ENCODE measurements at places on chromosomes 5 and 9.

DNA sequence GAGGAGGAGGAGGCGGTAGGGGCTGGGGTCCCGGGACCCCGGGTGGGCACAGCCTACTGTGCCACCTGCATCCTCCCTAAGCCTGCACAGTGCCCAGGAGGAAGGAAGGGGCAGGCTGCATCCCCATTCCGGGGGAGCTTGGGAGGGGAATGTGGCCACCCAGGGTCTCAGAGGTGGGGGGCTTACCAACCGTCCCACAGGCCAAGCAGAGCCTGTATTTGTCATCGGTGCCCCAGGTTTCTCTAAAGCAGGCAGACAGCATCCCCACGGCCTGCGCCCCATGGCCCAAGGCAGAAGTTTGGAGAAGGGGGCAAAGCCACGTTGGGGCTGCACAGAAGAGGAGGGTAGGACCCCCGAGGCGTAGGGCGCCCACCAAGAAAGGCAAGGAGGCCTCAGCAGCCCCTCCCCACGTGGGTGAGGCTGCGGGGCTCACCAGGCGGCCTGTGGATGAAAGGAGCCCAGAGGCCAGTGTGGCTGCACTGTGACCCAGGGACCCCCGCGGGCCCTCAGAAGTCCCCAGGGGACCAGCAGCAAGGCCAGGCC is 507 bp upstream of the GPSM1 start:
- DNase-seq, result no peak

- DNase-seq, result no peak
These were observed 471.3 kb downstream of the LRRC70 start for GRCh38 chr5:63049935-63050334.

GRCh38 chr9:14403081-14403480 is 89.1 kb upstream of the NFIB start:
- no peak for DNase-seq

DNA sequence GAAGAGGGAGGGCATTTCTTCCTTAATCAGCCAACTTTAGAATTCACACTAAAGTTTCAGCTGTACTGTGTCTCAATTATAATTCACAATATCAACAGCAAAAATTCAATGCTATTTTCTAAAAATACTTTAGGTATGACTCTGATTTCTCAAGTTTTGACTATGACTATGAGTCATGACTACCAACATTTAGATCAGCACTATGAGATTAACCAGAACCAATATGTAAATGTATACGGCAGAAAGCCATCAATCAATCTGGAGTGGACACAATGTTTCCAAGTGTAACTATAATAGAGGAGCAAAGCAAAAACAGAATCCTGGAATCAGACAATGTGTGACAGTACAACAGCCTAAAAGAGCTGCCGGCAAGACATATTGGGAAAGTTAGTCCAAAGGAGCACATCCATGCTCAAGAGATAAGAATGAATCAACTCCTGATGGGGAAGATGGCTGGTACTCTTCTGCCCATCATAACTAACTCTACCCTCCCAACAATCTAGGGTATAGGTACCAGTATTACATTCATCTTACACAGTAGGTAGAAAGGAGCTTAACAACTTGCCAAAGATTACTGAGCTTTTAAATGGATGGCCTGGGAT is 294.4 kb downstream of the SEMA5A start:
- no peak for DNase-seq

DNA sequence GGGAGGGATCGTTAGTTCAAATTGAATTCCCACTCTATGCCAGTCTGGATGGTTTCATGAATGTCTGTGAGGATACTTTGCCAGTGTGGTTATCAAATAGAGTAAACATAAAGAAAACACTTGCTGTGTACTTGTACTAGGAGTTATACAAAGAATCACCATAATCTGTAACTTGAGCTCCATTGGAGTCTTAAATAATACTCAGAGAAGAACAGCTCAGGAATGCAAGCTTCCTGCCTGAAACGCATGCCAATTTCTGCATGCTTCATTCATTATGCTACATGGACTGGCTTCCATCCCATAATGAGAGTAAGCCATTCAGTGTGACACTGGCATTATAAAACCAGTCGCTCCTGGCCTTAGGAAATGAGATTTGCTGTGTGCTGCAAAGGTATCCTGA is 351.4 kb downstream of the SEMA5A start:
- DNase-seq, result no peak

GRCh38 chr9:91914404-91914803 is 35.6 kb downstream of the ROR2 start:
- peak; percentile 53 for DNase-seq

GRCh38 chr9:109109967-109110328 is 9.8 kb downstream of the TMEM245 start:
- no peak for DNase-seq

DNA sequence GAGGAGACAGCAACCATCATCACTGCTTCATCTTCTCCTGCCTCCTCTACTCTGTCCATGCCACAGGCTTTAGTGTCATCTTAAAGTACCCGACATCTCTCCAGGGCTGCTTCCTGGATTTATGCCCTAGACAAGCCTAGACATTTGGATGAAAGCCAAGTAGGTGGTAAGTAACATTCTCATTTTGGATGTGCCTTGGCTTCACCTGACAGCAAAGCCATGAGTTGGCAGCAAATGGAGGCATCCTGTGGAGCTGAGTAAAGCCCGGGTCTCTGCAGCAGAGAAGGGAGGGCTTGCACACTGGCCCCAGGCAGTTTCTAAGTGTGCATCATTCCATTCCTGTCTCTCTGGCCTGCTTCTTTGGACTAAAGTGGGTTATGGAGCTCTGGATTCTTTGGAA is 299.1 kb downstream of the DMAC1 start:
- DNase-seq, result no peak

DNA sequence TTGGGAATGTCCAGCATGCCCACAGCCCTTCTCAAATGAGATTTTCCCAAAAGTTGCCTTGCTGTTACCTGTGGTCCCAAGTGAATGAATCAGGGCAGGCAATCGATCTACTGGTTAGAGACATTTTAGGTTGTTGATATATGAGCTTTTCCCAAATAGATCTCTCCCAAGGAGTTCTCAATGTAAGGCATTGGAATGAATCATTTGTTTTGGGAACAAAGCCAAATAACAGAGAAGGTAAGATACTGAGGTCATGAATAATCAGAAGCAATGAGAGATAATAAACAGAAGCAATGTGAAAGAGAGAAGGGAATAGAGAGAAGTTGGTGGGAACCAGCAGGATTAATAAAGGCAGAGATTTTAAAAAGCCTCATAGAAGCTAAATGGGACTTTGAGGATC is 93.6 kb upstream of the FER start:
- DNase-seq, result no peak

DNA sequence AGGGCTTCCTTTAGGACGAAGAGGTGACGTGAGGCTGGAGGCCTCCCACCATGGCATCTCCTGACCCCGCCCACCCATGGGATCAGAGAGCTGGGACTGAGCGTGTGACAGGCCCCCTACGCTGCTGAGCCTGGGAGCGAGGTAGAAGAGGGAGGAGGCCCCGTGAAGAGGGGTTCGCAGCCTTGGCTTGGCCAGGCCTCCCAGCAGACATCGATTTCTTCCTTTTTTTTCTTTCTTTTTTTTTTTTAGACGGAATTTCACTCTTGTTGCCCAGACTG is 39.5 kb downstream of the PTGES start:
- DNase-seq, result peak; percentile 26

DNA sequence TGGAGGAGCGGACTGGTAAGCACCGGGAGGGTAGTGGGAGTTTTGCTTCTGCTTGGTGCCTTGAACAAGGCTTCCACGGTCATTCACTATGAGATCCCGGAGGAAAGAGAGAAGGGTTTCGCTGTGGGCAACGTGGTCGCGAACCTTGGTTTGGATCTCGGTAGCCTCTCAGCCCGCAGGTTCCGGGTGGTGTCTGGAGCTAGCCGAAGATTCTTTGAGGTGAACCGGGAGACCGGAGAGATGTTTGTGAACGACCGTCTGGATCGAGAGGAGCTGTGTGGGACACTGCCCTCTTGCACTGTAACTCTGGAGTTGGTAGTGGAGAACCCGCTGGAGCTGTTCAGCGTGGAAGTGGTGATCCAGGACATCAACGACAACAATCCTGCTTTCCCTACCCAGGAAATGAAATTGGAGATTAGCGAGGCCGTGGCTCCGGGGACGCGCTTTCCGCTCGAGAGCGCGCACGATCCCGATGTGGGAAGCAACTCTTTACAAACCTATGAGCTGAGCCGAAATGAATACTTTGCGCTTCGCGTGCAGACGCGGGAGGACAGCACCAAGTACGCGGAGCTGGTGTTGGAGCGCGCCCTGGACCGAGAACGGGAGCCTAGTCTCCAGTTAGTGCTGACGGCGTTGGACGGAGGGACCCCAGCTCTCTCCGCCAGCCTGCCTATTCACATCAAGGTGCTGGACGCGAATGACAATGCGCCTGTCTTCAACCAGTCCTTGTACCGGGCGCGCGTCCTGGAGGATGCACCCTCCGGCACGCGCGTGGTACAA is 556 bp downstream of the PCDHGC3 start:
- DNase-seq, result peak; percentile 59

DNA sequence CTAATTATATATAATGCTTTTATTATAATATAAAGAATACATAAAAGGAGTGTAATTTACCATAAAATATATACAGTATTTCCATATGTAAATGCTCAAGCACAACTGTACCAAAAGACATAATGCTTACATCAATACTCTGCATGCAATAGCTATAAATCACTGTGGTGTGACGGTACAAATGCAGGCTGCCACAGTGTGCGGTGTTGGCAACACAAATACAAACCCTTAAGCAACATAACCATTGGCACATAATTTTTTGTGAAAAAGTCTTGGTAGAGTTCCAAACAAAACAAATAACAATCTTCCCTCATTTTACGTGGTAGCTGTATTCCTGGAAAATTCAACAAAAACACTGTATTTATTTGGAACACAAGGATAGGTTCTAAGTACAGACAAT is 1.9 kb upstream of the SHISAL2B start:
- no peak for DNase-seq

Measured in H9 (cell line).